Activated T-cell treated with anti-CD3 and anti-CD28 coated beads, Interleukin-2, amount 50 U/mL, for 4 hours (primary cell): ENCODE measurements at places on chromosomes 7 and 10. TPM values are rescaled to one million over a fixed set of nuclear protein-coding genes. Genes with fewer than 3 reads are reported as not detected.
A peak's percentile ranks its signal among the peaks of the same experiment; 100 is the strongest.

DNA sequence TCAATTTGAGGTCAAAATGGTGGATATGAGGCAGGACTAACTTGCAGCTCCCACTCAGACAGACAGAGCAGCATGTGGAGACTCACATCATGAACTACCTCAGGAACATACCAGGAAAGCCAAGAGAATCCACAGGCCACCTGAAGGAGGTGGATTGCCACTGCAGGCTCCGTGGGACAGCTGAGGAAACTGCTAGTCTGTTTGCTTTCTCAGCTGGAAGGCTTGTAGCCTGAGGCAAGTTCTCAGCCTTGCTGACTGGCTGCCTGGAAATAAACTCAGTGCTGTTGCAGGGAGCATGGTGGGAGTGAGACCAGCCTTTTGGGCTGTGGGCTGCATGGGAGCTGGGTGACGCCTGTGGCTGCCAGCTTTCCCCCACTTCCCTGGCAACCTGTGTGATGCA is 202.9 kb downstream of the ZNF248 start:
- DNase-seq, result no peak

- no peak for DNase-seq
Measured at GRCh38 chr7:106570146-106570545, 90.8 kb downstream of the CCDC71L start.

DNA sequence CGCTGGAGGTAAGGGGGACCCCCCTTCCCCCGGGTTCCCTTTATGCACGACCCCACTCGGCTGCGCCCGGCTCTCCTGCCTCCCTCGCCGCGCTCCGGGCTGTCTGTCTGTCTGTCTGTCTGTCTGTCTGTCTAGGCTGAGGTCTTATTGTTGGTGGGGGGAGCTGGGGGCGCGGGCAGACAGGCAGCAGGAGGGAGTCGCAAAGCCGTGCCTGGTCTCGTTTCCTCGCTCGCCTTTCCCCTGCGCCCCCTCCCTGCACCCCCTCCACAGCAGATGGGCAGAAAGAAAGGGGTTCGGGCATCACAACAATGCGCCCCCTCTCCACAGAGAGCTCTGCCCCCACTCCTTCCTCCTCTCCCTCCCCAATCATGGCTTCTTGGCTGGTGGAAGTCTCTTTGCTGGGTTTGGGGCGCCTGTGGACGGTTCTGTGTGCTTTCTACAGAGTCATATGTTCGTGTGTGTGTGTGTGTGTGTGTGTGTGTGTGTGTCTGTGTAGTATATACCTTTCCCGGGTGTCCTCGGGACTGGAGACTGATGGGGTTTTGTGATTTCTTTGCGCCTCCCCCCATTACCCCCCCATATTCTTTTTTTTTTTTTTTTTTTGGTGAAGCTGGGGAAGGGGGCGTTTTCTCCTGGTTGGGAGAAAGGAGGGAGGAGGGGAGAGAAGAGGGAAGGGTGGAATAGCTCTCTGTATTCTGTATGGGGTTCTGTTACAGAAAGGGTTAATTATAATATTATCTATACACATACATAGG is 1.9 kb downstream of the AUTS2 start:
- DNase-seq, result no peak

DNA sequence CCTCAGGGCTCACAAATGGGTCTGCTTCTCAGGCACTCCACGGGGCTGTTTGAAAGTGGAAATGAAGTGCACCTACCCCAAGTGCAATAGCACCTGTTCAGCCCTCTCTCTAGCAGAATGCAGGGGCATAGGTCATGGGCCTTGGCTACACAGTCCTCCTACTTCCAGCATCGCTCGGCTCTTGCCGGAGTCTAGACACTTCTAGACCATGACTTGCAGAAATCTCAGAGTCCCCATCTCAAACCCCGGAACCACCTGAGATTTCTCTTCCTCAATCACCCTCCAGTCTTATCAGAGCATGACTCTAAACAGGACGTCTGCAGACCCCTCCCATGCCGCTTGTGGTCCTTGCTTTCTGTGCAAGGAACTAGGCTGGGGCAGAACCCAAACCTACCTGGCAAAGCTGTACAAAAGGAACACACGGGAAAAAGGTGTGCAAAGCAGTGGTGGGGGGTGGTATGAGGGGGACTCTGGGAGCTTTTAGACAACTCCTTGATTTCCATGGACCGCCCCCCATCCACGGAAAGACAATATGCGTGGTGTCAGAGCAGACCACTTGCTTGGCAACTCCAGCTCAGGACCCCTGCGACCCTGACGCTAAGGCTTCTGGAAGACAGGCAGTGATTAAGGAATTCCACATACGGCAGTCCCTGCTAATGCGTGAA is 13.8 kb downstream of the TMEM273 start:
- DNase-seq, result no peak

DNA sequence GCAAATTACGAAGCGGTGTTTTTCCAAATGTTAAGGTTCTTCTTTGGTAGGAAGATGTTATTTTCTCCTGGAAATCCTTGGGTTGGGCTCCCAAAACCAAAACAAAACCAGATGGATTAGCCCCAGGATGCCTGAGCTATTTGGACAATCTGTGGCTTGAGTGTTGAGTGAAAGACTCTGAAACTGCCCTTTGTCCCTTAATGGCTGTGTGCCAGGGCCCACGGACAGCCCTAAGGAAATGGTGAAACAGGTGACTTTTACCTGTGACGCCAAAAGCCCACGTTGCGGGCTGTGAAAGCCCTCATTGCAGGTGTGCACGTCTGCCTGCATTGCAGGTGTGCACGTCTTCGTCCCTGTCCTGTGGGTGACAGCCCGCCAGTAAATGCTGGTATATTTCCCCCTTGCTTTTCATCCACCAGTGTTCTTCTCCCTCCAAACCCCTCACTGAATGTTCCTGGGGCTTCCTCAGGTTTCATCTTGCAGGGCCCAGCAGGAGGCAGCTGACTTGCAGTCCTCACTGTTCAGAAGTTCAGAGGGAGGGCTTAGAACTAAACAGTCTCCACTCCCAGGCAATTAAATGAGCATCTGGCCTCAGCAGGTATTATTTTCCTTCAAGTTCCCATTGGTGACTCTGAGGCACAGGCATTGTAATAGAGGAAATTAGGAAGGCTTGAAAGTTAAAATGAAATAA is 10.7 kb downstream of the PFKP start:
- DNase-seq, result no peak

- no peak for DNase-seq
Measured at GRCh38 chr10:118139321-118139720, 92.6 kb upstream of the RAB11FIP2 start.

GRCh38 chr7:77944183-77945182 is 145.9 kb downstream of the PHTF2 start:
- no peak for DNase-seq

DNA sequence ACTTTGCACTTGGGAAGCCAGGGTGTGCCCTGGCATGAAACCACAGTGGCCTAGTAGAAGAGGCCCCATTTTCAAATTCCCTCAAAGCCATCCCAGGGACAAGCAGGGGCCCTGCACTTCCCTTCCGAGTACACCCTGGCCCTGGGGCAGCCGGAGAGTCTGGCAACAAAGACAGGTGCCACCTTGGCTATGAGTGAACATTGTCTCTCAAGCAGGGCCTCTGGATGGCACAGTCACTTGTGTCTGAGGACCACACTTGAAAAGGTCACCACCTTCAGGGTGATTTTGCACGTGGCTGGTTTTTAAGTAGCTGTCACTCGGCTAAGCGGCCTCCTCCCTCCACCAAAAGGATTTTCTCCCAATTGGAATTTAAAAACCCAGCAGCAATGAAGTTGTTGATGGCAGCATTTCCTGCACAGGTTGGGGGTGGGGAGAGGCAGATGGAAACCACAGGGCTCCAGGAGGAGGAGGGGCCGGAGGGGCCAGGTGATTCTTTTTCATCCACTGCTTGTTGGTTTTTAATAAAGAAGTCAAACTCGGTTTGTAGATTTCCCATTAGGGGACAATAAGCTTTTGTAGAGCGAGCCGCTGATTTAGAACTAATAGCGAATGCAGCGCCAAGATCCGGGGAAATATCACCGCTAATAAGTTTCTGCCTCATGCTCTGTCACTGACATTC is 33.9 kb downstream of the C10orf105 start:
- DNase-seq, result no peak

DNA sequence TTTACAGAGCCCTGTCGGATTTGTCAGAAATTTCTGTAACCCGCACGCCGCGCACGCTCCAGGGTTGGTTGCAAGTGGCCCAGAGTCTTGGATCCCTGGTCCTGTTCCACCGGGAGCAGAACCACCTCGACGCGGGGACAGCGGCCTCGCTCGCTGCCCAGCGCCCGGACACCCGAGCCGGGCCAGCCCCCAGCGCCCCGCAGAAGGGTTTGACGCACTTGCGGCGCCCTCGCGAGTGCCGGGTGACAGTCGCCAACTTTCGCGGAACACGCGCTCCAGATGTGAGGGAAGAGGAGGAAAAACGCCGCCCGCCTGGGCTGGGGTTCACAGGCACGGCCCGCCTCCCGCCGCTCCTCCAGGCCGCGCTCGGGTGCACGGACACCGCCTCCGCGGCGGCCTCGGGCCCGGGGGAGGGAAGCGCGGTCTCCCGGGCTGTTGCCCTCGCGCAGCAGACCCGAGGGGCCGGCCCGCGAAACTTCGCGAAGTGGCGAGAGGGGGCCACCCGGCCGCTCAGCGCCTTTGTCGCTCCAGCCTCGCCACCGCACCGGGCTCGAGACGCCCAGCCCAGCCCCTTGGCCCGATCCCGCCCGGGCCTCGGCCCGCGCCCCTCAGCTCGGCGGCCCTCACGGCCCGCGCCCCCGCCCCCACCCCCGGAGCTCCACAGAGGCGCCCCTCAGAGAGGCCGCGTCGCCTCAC is 514 bp downstream of the RNF216 start:
- DNase-seq, result peak; percentile 15

PSD gene
- total RNA-seq, result 4.6 TPM

CDHR3 gene
- total RNA-seq, result 0.66 TPM

ATOH7 gene
- total RNA-seq, result not detected
